ENCODE measurements at places on chromosomes 7 and 10. TPM values are rescaled to one million over a fixed set of nuclear protein-coding genes. Genes with fewer than 3 reads are reported as not detected.

SPRN gene
- not detected for total RNA-seq

CYP26C1 gene
- total RNA-seq: not detected

RBM20 gene
- total RNA-seq: 0.05 TPM

ZNF316 gene
- total RNA-seq: 29.8 TPM

KDM7A gene
- 17.4 TPM for total RNA-seq

PLAU gene
- total RNA-seq: 0.48 TPM

PHKG1 gene
- 1.9 TPM for total RNA-seq

SPDYE11 gene
- total RNA-seq: not detected

OPALIN gene
- not detected for total RNA-seq

Measured in activated naive CD4-positive, alpha-beta T cell treated with anti-CD3 and anti-CD28 coated beads, Interleukin-2, amount 10 ng/mL, durations not matched to agents 5 hours and 36 hours (primary cell).